Activated CD4-positive, CD25-positive, alpha-beta regulatory T cell treated with anti-CD3 and anti-CD28 coated beads, Interleukin-2, amount 50 U/mL, for 24 hours (primary cell): ENCODE measurements at places on chromosomes 12 and 14.

- ATAC-seq = no peak
Observed at GRCh38 chr12:75631831-75632230, 120.4 kb upstream of the KRR1 start.

GRCh38 chr12:67333649-67334048, 64.5 kb downstream of the CAND1 start:
- ATAC-seq = no peak

DNA sequence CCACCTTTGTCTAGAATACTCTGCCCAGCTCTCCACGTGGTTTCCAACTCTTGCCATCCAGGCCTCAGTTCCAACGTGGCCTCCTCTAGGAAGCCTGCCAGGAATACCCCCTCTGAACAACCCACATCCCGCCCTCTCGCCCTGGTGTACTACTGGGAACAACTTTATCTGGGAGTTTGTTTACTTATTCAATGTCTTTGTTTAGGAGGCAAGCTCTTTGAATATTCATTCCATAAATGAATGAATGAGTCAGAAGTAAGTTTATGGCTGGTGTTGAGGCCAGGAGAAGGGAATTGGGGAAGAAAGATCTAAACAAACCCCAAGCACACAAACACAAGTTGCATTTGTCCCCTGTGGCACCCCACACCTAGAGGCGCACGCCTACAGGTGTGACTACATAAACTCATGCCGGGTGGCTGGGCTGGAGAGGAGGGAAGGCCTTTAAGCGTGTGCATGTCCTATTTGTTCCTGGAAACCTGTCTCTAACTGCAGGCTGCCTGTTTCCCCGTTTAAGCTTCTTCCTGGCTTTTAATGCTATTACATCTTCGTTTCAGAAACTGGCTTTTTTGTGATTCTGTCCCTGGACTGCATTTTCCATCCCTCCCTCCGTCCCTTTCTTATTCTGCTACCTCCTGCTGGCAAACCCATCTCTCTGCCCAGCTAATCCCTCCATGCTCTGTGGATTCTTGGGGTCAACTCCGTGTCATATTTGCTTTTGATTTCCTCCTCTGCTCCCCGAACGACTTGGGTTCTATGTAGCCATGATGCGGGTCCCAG, 57.9 kb downstream of the FZD10 start:
- ATAC-seq = no peak

DNA sequence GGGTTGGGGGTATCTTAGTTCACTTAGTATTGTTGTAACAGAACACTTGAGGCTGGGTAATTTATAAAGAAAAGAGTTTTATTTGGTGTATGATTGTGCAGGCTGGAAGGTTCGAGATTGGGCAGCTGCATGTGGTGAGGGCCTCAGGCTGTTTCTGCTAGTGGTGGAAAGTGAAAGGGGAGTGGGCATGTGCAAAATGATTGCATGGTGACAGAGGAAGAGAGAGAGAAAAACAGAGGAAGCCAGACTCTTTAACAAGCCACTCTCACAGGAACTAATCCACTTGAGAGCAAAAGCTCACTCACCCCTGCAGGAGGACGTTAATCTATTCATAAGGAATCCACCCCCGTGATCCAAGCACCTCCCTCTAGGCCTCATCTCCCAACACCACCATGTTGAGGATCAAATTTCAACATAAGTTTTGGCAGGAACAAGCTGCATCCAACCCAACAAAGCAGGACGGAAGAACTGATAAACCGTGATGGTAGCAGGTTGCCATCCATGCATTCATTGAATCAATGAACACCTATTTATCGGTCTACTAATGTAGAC, 165.0 kb upstream of the GZMB start:
- no peak for ATAC-seq

DNA sequence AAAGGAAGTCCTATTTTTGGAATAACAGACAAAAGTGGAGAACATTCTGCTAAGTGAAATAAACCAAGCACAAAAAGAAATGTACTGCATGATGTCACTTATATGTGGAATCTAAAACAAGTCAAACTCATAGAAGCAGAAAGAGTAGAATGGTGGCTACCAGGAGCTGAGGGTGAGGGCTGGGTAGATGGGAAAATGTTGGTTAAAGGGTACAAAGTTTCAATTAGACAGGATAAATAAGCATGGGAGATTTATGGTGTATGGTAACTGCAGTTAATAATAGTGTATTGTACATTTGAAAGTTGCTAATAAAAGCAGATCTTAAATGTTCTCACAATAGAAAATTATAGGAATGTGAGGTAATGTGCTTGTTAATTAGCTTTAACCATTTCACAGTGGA, 12.8 kb downstream of the LUM start:
- ATAC-seq = no peak

GRCh38 chr12:54341378-54342300, 16.7 kb downstream of the COPZ1 start:
- ATAC-seq = no peak

- ATAC-seq = no peak
Observed at GRCh38 chr12:43836475-43836989, 651 bp downstream of the TMEM117 start.

DNA sequence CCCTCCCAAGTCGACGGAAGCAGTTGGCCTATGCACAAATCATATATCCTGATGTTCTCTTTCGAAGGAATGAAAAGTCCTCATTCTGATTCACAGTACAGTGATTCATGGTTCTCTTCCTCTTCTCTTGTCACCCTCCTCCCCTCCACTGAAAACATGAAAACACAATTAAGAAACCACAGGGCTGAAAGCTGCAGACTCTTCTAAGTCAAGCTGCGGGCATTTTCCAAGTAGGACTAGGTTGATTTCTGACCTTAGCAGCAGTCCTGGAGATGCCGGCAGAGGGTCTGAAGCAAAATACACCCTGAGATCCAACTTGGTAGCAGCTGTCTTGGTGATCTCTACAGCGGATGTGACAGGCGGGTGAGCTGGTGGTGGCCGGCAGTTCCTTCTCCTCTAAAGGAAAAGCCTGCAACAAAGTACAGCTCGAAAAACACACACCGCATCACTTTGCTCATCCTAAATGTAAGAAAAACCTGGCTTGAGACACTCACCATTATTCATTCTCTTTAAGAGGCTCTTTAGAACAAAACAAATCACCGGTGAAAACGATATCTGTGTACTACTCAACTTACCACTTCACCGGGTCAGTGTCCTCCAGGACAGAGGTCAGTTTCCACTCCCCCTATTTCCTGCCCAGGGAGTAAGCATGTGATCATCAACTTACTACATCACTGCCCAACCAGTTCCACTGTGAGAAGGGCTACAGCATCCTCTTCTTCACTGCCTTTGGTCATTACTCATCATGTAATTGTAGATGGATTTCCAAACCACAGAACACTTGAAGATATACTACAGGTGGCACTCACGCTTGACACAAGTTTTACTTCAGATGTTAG, 6.0 kb downstream of the TMCC3 start:
- ATAC-seq = peak; percentile 41

DNA sequence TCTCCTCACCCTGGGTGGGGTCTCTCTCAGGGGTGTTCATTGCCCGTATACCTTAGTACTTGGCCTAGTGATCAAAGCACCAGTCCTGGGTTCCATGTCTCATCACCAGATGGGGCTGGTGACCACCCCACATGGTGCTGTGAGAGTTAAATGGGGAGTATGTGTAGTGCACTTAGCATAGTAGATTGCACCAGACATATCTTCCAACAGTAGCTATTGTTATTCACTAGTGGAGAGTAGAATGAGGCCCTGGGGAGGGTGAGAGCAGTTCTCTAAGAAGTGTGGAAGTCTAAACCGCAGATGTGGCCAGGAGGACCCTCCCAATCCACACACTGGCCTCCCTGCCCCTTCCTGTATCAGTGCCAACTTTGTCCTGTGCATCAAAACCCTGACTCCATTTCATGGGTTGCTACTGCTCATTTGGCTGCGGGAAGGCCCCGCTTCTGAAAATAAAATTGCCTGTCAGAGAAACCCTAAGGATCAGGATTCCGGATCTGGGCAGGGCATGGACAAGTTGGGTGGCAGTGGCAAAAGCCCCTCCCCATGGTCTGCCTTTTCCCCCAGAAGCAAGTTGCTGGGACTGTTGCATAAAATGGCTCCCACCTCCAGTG, 4.4 kb downstream of the CD9 start:
- no peak for ATAC-seq

DNA sequence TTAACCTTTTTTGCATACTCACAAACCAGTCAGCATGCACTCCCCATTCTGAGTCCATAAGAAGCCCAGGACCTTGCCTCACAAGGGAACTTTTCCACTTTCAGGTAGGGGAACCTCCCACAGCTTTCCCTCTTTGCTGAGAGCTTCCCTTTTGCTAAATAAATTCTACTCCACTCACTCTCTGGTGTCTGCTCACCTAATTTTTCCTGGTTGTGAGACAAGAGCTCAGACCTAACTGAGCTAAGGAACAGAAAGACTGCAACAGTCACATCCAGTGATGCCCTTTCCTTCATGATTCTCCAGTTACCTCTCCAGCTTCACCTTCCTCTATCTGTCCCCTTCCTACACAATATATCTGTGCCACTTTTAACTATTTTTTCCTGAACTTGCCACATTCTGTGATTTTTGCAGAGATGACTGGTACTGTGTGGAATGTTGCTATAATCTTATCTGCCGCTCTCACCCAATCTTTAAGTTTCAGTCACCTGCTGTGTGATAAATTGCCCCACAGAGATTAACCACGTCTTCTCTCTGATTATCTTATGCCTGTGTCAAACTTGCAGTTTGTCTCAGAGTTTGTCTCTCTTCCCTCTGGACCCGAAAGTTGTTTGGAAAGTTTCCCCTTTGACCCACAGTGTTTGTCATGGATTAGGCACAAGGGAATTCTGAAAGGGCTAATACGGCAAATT, 737.1 kb upstream of the FLRT2 start:
- ATAC-seq = no peak

DNA sequence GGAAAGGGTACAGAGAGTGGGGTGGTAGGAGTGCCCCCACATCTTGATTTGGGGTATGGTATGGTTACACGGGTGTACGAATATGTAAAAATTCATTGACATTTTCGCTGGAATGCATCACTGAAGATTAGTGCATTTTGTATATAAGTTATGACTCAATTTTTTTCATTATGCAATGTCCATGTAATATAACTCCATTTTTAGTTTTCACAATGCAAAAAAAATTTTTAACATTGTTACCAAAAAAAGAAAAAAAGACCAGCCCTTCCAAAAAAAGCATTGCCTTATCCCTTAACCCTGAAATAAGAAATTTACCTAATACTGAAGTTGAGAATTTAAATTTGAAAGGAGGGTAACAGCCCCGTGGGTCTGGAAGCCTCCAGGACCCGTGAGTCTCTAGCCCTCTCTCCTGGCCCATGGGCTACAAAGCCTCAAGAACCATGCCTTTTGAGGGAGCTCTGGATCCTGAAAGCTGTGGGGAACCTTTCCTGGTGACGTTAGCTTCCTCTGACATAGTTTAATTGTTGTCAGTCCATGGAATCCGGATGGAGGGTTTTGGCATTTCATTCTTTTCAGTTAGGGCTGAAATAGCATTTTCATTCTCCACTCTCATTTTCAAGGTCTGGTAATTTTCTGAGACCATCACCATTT, 55.6 kb upstream of the ACTN1 start:
- no peak for ATAC-seq

GRCh38 chr14:96168581-96168980, 36.1 kb upstream of the BDKRB2 start:
- no peak for ATAC-seq

DNA sequence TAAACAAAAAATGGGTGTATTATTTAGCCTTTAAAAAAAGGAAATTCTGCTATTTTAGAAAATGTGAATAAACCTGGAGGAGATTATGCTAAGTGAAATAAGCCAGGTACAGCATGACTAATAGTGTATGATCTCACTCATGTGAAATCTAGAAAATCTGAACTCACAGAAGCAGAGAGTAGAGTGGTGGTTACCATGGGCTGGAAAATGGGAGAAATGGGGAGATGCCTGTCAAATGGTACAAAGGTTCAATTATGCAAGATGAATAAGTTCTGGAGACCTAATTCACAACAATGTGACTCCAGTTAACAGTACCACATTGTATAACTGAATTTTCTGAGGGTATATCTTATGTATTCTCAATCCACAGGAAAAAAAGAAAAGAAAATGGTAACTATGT, 17.4 kb upstream of the LEMD3 start:
- no peak for ATAC-seq

GRCh38 chr12:116323406-116324386, 46.2 kb upstream of the MED13L start:
- peak; percentile 68 for ATAC-seq

- ATAC-seq = no peak
Observed at GRCh38 chr12:1470051-1470450, 124.3 kb downstream of the FBXL14 start.

- peak; percentile 67 for ATAC-seq
Observed at GRCh38 chr14:23182372-23183157, 895 bp downstream of the SLC7A8 start.

- no peak for ATAC-seq
Observed at GRCh38 chr14:53764846-53765245, 191.8 kb downstream of the BMP4 start.

DNA sequence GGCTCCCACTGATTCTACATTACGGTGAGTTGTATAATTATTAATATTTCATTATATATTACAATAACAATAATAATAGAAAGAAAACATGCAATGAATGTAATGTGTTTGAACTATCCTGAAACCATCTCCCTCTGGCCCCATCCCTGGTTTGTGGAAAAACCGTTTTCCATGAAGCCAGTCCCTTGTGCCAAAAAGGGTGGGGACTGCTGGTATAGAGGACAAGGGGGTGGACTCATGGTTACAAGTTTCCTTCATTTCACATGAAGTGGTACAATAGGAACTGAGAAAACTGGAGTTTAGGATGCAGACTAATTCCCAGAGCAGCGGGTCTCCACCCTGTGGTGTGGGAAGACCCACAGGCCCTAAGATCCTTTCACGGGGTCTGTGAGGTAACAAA, 3.0 kb upstream of the C1RL start:
- no peak for ATAC-seq

GRCh38 chr12:63995512-63995911, 151.0 kb downstream of the SRGAP1 start:
- no peak for ATAC-seq

- no peak for ATAC-seq
Observed at GRCh38 chr12:78249578-78249977, 418.9 kb downstream of the NAV3 start.

DNA sequence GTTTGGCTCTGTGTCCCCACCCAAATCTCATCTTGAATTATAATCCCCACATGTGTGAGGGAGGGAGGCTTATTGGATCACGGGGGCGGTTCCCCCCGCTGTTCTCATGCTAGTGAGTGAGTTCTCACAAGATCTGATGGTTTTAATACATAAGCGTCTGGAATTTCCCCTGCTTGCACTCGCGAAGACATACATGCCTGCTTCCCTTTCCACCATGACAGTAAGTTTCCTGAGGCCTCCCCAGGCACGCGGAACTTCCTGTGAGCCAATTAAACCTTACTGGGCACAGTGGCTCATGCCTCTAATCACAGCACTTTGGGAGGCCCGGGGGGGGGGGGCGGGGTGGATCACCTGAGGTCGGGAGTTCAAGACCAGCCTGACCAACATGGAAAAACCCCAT, 60.8 kb downstream of the R3HDM2 start:
- ATAC-seq = no peak

- no peak for ATAC-seq
Observed at GRCh38 chr12:112851024-112851777, 55.6 kb upstream of the OAS1 start.
